Fibroblast of skin of left quadriceps (primary cell): ENCODE measurements at places on chromosomes 4 and X.

DNA sequence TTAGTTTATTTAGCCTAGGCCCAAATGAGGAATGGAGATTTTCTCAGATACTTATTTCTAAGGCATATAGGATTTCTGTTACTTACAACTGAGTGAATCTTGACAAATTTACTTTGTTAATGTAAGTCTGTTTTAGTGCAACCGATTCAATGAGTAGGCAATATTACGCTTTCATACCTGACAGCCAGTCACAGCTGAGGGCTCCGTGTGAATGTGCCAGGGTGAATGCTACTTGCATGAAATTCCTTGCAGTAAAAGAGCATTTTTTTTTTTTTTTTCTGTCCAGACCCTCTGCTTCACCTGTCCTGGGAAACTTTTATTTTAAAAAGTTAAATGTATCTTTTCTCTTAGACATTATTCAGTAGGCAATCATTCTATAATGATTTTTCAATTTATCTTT is 1100.0 kb downstream of the FAT4 start:
- no peak for DNase-seq

- DNase-seq: no peak
Observed at GRCh38 chrX:1555370-1555769, 18.4 kb upstream of the P2RY8 start.

GRCh38 chr4:94451051-94451694 is 569 bp upstream of the PDLIM5 start:
- no peak for DNase-seq

DNA sequence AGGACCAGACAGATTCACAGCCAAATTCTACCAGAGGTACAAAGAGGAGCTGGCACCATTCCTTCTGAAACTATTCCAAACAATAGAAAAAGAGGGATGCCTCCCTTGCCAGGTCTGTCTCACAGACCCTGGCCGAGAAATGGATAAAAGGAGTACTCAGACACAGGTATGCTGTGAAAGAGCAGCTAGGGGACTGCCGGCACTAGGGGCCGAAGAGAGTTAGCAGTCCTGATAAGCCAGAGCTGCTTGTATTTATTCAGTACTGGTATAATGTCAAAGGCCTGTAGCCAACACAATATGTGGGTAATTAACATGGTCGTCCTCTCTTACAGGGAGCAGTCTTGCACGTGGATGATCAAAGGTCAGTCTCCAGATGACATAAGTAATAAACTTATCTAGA is 1042.1 kb upstream of the LCORL start:
- no peak for DNase-seq

DNA sequence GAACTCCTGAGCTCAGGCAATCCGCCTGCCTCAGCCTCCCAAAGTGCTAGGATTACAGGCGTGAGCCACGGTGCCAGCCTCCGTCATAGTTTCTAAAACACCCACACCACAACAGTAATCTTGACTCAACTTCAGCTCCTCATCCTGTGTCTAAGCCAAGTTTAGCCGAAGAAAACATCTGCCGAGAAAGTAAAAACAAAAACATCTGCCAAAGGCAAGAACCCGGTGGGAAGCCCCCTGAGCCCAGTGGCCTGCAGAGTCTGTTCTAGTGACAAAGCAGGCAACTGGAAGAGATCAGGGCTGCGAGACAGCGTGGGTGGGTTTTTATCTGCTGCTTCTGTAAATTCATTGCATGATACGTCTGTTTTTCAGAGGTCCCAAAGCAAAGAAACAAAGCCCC is 26.6 kb upstream of the CD99 start:
- peak; percentile 16 for DNase-seq
